ENCODE measurements at places on chromosomes 11 and 22. TPM values are rescaled to one million over a fixed set of nuclear protein-coding genes. Genes with fewer than 3 reads are reported as not detected.

KDM4E gene
- total RNA-seq: not detected

ANKK1 gene
- total RNA-seq: 0.23 TPM

BAIAP2L2 gene
- total RNA-seq: 0.69 TPM

OR8G1 gene
- not detected for total RNA-seq

CSTF3 gene
- 76.1 TPM for total RNA-seq

MPZL2 gene
- 1.2 TPM for total RNA-seq

C11orf52 gene
- 0.69 TPM for total RNA-seq

SLC22A12 gene
- total RNA-seq: not detected

MAPK8IP2 gene
- total RNA-seq: 76.6 TPM

GPHA2 gene
- total RNA-seq: not detected

ASCL3 gene
- total RNA-seq: not detected

CASP12 gene
- total RNA-seq: not detected

EMID1 gene
- total RNA-seq: 21.5 TPM

EFCAB6 gene
- total RNA-seq: 12.0 TPM

BBS1 gene
- total RNA-seq: 58.8 TPM

TLCD5 gene
- total RNA-seq: 12.9 TPM

C11orf87 gene
- 90.7 TPM for total RNA-seq

OR4D6 gene
- total RNA-seq: not detected

FOLH1 gene
- total RNA-seq: 4.6 TPM

KRTAP5-11 gene
- total RNA-seq: not detected

AMOTL1 gene
- 39.0 TPM for total RNA-seq

SCGB2A2 gene
- total RNA-seq: not detected

LRRC56 gene
- total RNA-seq: 3.5 TPM

KIF18A gene
- 6.9 TPM for total RNA-seq

RBMXL2 gene
- total RNA-seq: not detected

FERMT3 gene
- total RNA-seq: 2.3 TPM

IGF2 gene
- 15.7 TPM for total RNA-seq

HOATZ gene
- 7.2 TPM for total RNA-seq

ESRRA gene
- 10.8 TPM for total RNA-seq

APOBEC3G gene
- 1.6 TPM for total RNA-seq

SULT4A1 gene
- total RNA-seq: 49.4 TPM

EIF4ENIF1 gene
- 22.8 TPM for total RNA-seq

ALX4 gene
- total RNA-seq: 0.92 TPM

PNPLA5 gene
- 0.23 TPM for total RNA-seq

STARD10 gene
- total RNA-seq: 27.5 TPM

OMP gene
- not detected for total RNA-seq

HORMAD2 gene
- 1.8 TPM for total RNA-seq

OR51E2 gene
- total RNA-seq: under 0.01 TPM

MRPL40 gene
- 17.5 TPM for total RNA-seq

SLC22A6 gene
- total RNA-seq: 5.8 TPM

SMPD1 gene
- 15.0 TPM for total RNA-seq

MRGPRE gene
- not detected for total RNA-seq

APOL6 gene
- total RNA-seq: 3.5 TPM

VSIG10L2 gene
- total RNA-seq: not detected

B3GAT1 gene
- 56.7 TPM for total RNA-seq

RFPL2 gene
- total RNA-seq: 2.5 TPM

TIRAP gene
- total RNA-seq: 3.2 TPM

DEUP1 gene
- 1.8 TPM for total RNA-seq

Measured in diencephalon (tissue), 1 donor.